ENCODE measurements at places on chromosomes 4 and X. TPM values are rescaled to one million over a fixed set of nuclear protein-coding genes. Genes with fewer than 3 reads are reported as not detected.

- H3K27me3 ChIP-seq = no peaks in the 10 kb centered on the region
- peak; percentile 50 for DNase-seq
- peaks cover 6% of the 10 kb centered on the region for H3K4me1 ChIP-seq
- H3K27ac ChIP-seq = no peak overlapping the region
- H3K36me3 ChIP-seq = no peaks in the 10 kb centered on the region
- H3K4me3 ChIP-seq = no peak overlapping the region
Measured at GRCh38 chr4:11367371-11367770, 61.3 kb downstream of the HS3ST1 start.

DNA sequence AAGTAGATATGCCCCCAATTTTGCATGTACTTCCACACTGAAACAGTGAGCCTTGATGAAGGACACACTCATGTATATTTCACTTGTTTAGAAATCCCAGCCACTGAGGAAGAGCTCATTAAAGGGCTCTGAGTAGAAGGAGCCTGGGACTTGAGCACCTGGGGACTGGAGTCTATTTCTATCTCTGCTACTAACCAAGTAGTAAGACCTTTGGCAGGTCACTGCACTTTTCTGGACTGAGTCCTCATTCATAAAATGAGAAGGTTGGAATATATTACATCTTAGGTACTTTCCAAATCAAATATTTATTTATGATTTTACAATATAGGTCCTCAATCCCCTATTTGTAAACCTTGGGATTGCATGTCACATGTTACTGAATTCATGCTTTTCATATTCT lies 78.2 kb upstream of the C4orf54 start:
- H3K4me1 ChIP-seq = no peaks in the 10 kb centered on the region
- H3K4me3 ChIP-seq = no peak overlapping the region
- no peaks in the 10 kb centered on the region for H3K36me3 ChIP-seq
- H3K27me3 ChIP-seq = no peaks in the 10 kb centered on the region

- no peaks in the 10 kb centered on the region for H3K4me1 ChIP-seq
- H3K36me3 ChIP-seq = no peaks in the 10 kb centered on the region
- H3K27me3 ChIP-seq = no peaks in the 10 kb centered on the region
- H3K27ac ChIP-seq = no peak overlapping the region
Measured at GRCh38 chrX:112368371-112368770, 285.8 kb upstream of the TRPC5 start.

- peak; percentile 49 for DNase-seq
- no peaks in the 10 kb centered on the region for H3K27me3 ChIP-seq
- no peak overlapping the region for H3K4me3 ChIP-seq
Measured at GRCh38 chr4:140256941-140257340, 103.0 kb upstream of the MAML3 start.

GRCh38 chrX:133337250-133337649 lies 78.0 kb downstream of the GPC4 start:
- no peak overlapping the region for H3K4me3 ChIP-seq
- H3K27me3 ChIP-seq = no peaks in the 10 kb centered on the region
- DNase-seq = no peak
- H3K4me1 ChIP-seq = no peaks in the 10 kb centered on the region
- no peak overlapping the region for H3K27ac ChIP-seq
- no peaks in the 10 kb centered on the region for H3K36me3 ChIP-seq

- peaks cover 9% of the 10 kb centered on the region for H3K4me1 ChIP-seq
- no peak overlapping the region for H3K4me3 ChIP-seq
- DNase-seq = no peak
- no peak overlapping the region for H3K27ac ChIP-seq
- H3K27me3 ChIP-seq = no peaks in the 10 kb centered on the region
- no peaks in the 10 kb centered on the region for H3K36me3 ChIP-seq
Measured at GRCh38 chr4:156782491-156782890, 189.1 kb downstream of the PDGFC start.

DNA sequence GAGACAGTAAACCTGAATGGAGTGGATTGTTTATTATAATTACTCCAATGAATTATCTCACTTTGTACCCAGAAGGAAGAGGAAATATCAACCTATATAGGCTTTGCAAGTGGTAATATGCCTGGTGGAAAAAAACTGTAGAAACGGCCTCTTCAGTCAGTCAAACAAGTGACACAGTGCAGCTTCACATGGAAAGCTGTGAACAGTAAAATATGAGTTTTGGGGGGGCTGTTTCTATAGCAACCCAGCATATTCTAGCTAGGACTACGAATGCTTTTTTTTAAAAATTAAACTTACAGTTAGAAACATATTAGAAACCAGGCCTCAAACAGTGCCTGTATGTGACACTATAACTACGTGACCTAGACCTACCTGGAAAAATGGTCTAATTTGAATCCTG lies 150.1 kb downstream of the PPP1R2C start:
- no peak for DNase-seq
- no peak overlapping the region for H3K4me3 ChIP-seq
- no peaks in the 10 kb centered on the region for H3K27me3 ChIP-seq
- H3K4me1 ChIP-seq = peaks cover 12% of the 10 kb centered on the region

DNA sequence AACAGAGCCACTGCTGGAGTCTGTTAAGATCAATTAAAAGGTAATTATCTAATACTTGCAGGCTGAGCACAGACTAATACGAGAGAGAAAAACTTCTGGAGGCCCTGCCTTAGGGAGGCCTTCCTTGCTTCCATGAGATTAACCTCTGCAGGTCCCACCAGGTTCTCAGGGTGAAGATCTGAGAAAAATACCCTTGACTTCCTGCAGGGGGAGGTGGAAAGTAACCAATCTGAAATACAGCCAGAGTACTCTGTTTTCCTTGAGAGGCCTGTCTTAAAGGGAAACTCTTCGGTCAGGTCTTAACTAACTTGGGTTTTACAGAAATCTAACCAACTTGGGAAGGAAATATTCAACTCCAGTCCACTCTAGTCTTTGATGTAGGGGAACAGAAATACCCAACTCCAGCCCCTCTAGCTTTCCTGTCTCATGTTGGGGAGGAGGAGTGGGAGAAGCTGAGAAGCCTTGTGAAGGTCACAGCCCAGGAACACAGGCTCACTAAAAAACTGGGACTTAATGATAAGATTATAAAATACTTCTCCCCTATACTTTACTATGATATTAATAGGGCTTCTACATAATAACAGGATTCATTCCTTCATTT lies 77.1 kb downstream of the TBCK start:
- no peaks in the 10 kb centered on the region for H3K27me3 ChIP-seq
- no peak overlapping the region for H3K4me3 ChIP-seq
- H3K36me3 ChIP-seq = no peaks in the 10 kb centered on the region
- peak overlapping the region; percentile 68 for H3K27ac ChIP-seq
- no peaks in the 10 kb centered on the region for H3K4me1 ChIP-seq

GRCh38 chr4:186703510-186703909 lies 20.1 kb downstream of the FAT1 start:
- peaks cover 21% of the 10 kb centered on the region for H3K4me1 ChIP-seq
- no peak overlapping the region for H3K4me3 ChIP-seq
- H3K27ac ChIP-seq = no peak overlapping the region
- no peaks in the 10 kb centered on the region for H3K27me3 ChIP-seq

GRCh38 chr4:129082302-129082701 lies 11.0 kb downstream of the SCLT1 start:
- H3K27me3 ChIP-seq = no peaks in the 10 kb centered on the region
- DNase-seq = no peak
- H3K4me1 ChIP-seq = no peaks in the 10 kb centered on the region
- H3K27ac ChIP-seq = no peak overlapping the region

DNA sequence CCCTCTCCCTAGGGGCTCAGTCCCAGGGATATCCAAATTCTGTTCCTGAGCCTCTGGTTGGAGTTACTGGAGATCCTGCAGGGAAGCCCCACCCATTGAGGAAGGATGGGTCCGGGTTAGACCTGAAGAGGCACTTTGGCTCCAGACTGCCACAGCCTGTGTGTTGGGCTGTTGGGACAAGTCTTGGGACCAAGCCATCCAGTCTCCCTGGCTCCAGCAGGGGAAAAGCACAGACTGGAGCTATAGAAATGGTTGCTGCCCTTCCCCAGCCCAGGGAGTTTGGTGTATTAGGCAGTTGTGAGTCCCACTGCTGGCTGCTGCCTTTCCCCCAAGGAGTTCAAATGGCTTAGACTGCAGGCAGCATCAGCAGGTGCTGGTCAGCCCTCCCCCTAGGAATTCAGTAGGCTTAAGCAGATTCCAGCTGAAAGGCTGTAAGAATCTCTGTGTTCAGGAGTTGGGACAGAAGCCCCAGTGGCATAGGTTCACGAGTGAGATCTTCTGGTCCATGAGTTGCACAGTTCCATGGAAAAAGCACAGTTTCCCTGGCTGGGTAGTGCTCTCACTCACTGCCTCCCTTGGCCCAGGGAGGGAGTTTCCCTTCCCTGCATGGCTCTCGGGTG lies 344.0 kb upstream of the EPHA5 start:
- H3K4me1 ChIP-seq = no peaks in the 10 kb centered on the region
- no peaks in the 10 kb centered on the region for H3K27me3 ChIP-seq
- DNase-seq = no peak
- H3K36me3 ChIP-seq = no peaks in the 10 kb centered on the region
- H3K27ac ChIP-seq = no peak overlapping the region

- H3K27ac ChIP-seq = no peak overlapping the region
- no peaks in the 10 kb centered on the region for H3K27me3 ChIP-seq
- no peaks in the 10 kb centered on the region for H3K36me3 ChIP-seq
- DNase-seq = peak; percentile 10
- no peak overlapping the region for H3K4me3 ChIP-seq
Measured at GRCh38 chr4:94897023-94897422, 139.3 kb downstream of the BMPR1B start.

DNA sequence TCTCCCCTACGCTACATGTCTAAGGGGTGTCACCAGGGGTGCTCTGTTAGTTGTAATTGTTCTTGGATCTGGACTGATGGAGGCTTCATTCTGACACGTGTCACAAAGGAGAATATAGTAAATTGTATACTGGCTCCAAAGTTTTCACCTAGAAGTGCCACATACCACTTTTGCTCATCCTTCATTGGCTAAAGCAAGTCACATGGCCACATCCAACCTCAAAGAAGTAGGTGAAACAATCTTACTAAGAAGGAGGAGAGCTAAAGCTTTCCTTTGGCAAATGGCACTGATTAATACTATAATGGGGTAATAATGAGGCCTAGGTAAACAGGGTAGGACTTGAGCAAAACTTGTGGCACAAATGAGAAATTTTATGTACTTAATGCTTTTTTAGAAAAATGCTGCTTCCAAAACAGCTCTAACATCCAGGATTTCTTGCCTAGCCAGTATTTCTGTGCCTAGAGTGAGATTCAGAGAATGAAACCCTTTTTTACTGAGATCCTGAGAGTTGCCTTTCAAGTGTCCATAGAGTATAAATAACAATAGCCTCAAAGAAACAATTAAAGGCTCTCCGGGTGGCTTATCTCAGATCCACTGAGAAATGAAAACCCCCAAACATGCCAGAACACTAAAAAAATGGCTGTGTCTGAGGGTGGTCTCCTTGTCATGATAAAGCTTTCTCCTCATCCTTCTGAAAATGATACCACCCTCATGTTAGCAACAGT lies 34.7 kb downstream of the NHS start:
- no peak overlapping the region for H3K4me3 ChIP-seq
- H3K4me1 ChIP-seq = no peaks in the 10 kb centered on the region
- no peak overlapping the region for H3K27ac ChIP-seq
- no peak for DNase-seq

DNA sequence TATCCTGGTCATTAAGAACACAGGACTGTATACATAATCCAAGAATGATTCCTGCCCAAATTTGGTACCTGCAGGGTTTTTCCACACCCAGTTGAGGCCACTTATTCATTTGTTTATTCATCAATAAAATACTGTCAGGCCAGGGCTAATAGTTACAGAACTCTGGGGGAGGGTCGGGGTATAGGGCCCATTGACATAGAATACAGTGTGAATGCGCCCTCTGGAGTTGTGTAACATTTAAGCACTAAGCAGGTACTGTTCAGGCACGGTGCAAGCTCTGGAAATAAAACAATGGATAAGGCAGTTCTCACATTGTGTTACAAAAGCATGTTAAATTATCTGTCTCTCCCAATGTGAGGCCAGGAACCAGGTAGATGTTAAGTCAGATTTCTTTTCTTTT lies 30.8 kb upstream of the LRBA start:
- H3K36me3 ChIP-seq = no peaks in the 10 kb centered on the region
- H3K4me1 ChIP-seq = no peaks in the 10 kb centered on the region
- H3K27me3 ChIP-seq = no peaks in the 10 kb centered on the region
- no peak overlapping the region for H3K4me3 ChIP-seq

Gene NR0B1
- 0.20 TPM for total RNA-seq

Gene PDS5A
- total RNA-seq = 74.0 TPM

Gene CITED1
- 2.9 TPM for total RNA-seq

Gene FAM9B
- total RNA-seq = not detected

Gene TRIM61
- not detected for total RNA-seq

Gene PDLIM3
- total RNA-seq = 26.4 TPM

Gene GDPD2
- 1.6 TPM for total RNA-seq

Gene ADH1A
- 39.0 TPM for total RNA-seq

Gene PROM1
- total RNA-seq = 30.8 TPM

Gene SMIM43
- total RNA-seq = 0.08 TPM
